Thoracic aorta (tissue), 2 donors: ENCODE measurements at places on chromosomes 7 and 10. TPM values are rescaled to one million over a fixed set of nuclear protein-coding genes. Genes with fewer than 3 reads are reported as not detected.

The ZNF853 gene
- 12.7 TPM for total RNA-seq

The CNNM1 gene
- 0.35 TPM for total RNA-seq

The HKDC1 gene
- total RNA-seq = not detected

The ITPRID1 gene
- total RNA-seq = not detected

The VWDE gene
- 0.14 TPM for total RNA-seq

The LGI1 gene
- total RNA-seq = not detected

The OPN4 gene
- total RNA-seq = not detected

The CTAGE15 gene
- not detected for total RNA-seq

The GHRHR gene
- total RNA-seq = not detected
